CD4-positive, alpha-beta T cell treated with Interferon alpha-2 for 1 hour (primary cell): ENCODE measurements at places on chromosomes 11 and 22.

- DNase-seq, result no peak
Observed at GRCh38 chr22:31719850-31720471, 30.0 kb downstream of the PRR14L start.

GRCh38 chr22:30325065-30325720, 1.5 kb downstream of the TBC1D10A start:
- DNase-seq, result no peak

- DNase-seq, result no peak
Observed at GRCh38 chr11:35282221-35282882, 137.0 kb downstream of the SLC1A2 start.

DNA sequence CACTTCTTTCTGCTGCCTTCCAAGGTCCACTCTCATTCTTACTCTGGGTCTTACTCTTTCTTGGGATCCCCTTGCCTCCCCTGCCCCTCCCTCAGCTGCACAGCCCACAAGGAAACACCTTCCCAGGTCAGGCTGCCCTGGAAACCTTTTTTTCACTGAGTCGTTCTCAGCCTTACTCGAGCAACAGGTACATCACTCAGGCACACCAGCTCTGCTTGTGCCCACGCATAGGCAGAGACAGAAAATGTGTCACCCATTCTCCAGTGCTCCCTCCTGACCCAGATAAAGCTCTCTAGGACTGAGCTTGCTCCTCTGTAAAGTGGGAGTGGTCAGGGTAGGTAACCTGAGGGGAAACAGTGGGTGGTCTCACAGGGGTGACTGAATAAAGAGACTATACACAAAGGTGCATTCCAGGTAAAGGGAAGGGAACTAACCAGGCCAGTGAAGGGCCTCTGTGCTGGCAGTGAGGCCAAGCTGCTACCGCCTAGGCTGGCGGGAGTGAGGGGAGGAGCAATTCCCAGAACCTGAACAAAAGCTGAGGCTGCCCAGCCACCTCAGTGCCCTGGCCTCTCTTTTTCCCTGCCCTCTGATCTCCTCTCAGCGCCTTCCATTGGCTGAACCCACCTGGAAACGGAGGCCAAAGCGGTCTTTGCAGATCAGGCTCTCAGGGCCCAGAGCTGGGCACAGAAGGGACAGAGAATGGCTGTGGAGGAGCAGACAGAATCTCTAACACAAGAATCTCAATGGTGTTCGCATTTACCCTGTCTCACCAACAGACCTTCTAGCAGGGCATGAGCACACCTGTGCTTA, 15.9 kb downstream of the PRG3 start:
- no peak for DNase-seq

DNA sequence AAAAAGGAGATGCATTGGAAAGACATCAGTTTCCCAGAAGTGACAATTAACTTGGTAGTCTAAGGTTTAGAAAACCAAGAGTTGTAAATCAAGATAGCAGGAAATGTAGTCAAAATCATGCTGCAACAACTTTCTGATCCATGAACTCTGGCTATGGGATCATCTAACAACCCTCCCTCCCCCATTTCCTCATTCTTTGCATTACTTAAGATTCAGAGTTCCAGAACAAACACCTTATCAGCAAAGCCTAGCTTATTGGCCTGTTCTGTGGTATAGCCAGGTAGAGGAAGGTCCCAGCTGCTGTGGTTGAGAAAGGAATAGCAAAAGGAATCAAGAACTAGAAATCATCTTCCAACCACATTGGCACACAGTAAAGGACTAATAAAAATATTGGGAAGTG, 651.1 kb downstream of the METTL15 start:
- DNase-seq, result no peak

- no peak for DNase-seq
Observed at GRCh38 chr11:72574548-72575460, 99.4 kb downstream of the PDE2A start.

- DNase-seq, result no peak
Observed at GRCh38 chr11:21385669-21386440, 716.5 kb downstream of the NELL1 start.

GRCh38 chr11:82909015-82909640, 7.6 kb downstream of the DDIAS start:
- no peak for DNase-seq

DNA sequence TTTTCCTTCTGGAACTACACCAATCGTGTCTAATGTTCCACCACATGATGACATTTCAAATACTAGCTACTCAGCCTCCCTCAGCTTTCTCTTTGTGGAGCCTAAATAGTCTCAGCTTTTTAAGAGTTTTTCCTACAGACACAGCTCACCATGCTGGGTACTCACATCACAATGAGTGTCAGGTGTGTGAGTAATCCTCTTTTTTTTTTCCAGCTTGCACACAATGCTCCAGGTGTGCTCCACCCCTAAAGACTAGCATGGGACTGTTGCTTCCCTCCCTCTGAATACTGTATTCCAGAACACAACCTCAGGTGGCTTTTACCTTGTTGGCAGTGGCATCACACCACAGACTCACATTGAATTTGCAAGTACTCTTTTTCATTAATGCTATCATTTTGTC, 11.7 kb downstream of the BTG4 start:
- DNase-seq, result no peak

DNA sequence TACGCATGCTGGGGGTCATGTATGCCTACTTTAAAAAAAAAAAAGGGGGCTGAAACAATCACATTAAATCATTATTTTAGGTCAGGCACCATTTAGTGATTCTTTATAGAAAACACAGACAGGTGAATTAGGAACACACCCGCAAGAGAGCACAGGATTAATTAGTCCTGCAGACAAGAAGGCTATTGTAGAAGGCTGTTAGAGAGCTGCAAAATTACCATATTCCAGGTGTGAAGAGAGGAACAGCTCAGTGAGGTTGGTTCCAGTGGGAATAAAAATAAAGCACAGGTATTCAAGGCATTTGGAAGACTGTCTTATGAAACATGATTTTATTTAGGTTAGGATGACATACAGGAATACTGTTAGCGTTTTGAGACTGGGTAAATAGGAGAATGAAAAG, 649.1 kb downstream of the OPCML start:
- no peak for DNase-seq

DNA sequence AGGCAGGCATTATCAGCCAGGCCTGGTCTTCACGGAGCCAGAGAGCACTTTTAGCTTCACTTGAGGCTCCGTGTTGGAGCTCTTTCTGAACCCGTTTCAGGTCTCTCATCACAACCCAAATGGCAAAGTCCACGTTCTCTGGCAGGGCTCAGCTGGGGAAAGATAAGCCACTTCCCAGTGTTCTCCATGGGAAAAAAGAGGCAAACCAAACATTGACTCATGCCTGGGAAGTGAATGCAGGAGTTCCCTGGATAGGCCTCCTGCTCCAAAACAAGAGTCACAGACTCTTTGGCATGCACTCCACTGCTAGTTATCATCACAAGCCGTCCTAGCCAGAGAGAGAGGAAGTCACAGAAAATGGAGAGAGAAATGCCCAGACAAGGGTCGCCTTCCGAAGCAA, 11.6 kb downstream of the OPCML start:
- DNase-seq, result no peak

DNA sequence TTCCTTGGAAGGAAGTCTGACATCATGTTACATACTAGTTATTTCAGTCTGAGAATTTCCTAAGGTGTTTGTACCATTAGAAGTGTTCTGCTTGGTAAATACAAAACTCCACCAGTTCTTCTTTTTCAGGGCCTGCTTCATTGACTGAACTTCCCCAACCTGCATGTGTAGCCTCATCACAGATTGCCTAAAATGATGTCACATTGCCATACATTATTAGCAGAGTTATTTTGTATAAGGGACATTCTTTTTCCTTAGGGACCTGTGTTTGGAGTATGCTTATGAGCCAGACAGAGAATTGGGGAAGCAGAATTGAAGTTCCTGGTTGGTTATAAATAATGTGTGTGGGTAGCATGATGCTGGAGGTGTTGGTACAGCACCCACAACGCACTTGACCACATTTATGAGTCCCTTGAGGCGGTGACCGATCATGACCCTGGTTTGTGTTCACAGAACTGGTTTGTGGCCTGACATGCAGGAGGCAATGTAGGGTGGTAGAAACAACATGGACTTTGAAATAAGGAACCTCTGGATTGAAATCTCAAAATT, 16.4 kb upstream of the MMP7 start:
- DNase-seq, result peak; percentile 68

- peak; percentile 37 for DNase-seq
Observed at GRCh38 chr11:13210424-13210823, 67.2 kb upstream of the BMAL1 start.

DNA sequence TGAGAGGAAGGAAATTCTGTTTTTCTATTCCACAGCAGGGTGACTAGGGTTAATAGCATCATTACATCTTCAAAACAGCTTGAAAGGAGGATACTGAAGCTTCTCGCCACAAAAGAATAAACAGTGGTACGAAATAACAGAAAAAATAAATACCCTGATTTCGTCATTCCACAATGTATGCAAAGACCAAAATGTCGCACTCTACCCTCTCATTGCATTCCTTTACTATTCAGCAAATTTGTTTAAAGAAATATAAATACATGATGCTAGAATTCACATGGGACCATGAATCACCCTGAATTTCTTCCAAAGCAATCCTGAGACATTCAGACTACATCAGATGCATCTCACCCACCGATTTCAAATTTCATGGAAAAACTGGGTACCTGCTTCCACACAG, 112.3 kb upstream of the TOP3B start:
- DNase-seq, result no peak

- DNase-seq, result no peak
Observed at GRCh38 chr22:35911877-35912276, 116.7 kb downstream of the RBFOX2 start.
